LHCN-M2 (cell line): ENCODE measurements at places on chromosomes 3 and 15.

GRCh38 chr3:85790445-85791030, 831.7 kb downstream of the CADM2 start:
- no peak for DNase-seq

- peak; percentile 84 for DNase-seq
These were observed 24.8 kb downstream of the SHF start for GRCh38 chr15:45162771-45163507.

DNA sequence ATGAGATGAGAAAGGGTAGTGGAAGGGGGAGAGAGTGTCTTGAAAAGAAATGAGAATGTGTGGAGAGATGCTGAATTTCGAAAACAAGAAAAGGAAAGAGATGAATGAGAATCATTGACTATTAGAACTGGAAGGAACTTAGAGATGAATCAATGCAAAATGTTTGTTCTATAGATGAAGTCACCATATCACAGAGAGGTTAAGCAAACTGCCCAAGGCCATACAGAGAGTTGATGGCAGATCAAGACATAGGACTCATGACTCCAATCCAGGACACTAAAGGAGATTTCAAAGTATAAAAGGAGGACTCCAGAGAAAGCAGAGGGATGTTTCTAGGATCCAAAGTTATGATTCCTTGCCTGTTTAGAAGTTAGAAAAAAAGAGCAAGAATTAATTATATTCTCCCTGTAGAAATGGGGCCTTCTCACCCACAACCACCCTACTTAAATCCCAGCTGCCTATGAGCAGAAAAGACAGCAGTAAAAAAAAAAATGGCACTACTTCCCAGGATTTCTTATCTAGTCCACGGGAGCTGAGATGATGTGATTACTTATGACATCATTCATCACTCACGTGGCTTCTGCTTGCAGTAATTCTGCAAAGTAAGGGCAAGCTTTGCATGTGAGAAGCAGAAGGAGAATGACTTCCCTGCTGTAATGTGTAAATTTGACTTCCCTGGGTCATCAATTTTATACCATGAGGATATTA, 210.8 kb upstream of the MRPL3 start:
- no peak for DNase-seq

GRCh38 chr15:94079968-94080367, 151.4 kb upstream of the MCTP2 start:
- DNase-seq: no peak

- peak; percentile 40 for DNase-seq
These were observed 20.7 kb upstream of the GSK3B start for GRCh38 chr3:120114981-120115380.
